NCI-H1105 (cell line): ENCODE measurements at places on chromosomes 1 and 21.
A peak's percentile ranks its signal among the peaks of the same experiment; 100 is the strongest.

- no peak for DNase-seq
Measured at GRCh38 chr21:36694031-36694515, 4.8 kb upstream of the SIM2 start.

- no peak for DNase-seq
Measured at GRCh38 chr1:150972417-150972940, 2.2 kb downstream of the CERS2 start.

- no peak for DNase-seq
Measured at GRCh38 chr1:116492358-116492811, 78.4 kb downstream of the CD58 start.

DNA sequence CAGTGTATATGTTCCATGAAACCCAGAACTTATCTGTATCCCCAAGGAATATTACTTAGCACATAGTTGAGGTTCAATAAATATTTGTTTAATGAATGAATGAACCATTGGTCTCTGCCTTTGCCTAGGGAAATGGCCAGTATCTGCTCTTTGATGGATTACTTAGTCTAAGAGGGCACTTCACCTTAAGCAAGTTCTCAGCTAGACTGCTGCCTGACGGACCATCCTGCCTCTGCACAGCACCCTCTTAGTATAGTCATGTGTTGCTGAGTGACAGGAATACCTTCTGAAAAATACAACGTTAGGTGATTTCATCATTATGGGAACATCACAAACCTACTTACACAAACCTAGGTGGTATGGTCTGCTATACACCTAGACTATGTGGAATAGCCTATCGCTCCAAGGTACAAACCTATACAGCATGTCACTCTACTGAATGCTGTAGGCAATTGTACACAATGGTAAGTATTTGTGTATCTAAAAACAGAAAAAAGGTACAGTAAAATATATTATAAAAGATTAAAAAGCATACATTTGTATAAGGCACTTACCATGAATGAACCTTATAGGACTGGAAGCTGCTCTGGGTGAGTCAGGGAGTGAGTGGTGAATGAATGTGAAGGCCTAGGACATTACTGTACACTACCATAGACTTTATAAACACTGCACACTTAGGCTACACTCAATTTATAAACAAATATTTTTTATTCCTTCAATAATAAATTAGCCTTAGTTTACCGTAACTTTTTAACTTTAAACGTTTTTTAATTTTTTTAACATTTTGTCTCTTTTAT is 83.7 kb upstream of the LRRC8D start:
- no peak for DNase-seq

DNA sequence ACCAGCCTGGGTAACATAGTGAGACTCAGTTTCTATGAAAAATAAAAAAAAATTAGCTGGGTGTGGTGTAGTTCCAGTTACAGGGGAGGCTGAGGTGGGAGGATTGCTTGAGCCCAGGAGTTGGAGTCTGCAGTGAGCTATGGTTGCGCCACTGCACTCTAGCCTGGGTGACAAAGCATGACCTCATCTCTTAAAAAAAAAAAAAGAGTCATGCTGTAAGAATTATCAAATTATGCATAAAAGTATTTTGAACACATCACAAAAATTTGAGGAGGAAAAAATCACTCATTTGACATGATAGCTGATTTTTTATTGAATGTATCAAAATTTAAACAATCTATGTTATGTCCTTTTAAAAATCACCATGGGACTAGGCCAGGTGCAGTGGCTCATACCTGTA is 17.8 kb downstream of the CCDC30 start:
- DNase-seq, result no peak

GRCh38 chr1:46008585-46008984 is 123.8 kb downstream of the PIK3R3 start:
- DNase-seq, result no peak

DNA sequence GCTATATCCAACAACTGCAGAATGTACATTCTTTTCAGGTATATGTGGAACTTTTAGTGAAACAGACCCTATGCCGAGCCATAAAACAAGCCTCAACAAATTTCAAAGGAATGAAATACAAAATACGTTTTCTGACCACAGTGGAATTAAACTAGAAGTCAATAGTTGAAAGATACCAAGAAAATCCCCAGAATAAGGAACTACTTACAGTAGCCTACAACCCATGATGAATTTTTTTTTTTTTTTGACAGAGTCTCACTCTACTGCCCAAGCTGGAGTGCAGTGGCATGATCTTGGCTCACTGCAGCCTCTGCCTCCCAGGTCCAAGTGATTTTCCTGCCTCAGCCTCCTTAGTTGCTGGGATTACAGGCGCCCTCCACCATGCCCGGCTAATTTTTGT is 83.4 kb downstream of the RUNX3 start:
- DNase-seq, result no peak

DNA sequence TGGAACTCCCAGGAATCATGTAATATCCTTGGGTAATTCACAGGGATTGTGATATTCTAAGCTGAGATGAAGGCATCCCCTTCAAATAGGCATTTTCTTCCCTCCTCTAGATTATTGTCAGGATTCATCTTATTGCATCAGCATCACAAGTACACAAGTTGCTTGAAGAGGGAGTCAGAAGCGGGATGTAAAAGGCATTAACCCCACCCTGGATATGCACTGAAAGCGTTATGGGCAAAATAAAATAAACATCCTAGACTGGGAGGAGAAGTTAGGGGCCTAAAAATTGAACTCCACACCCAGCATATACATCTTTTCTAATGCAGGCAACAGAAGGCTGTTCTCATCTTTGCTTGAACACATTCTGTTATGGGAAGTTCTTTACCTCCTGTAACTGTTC is 381.2 kb downstream of the SETD4 start:
- DNase-seq, result no peak

GRCh38 chr1:92310185-92310597 is 11.3 kb downstream of the RPAP2 start:
- peak; percentile 33 for DNase-seq

DNA sequence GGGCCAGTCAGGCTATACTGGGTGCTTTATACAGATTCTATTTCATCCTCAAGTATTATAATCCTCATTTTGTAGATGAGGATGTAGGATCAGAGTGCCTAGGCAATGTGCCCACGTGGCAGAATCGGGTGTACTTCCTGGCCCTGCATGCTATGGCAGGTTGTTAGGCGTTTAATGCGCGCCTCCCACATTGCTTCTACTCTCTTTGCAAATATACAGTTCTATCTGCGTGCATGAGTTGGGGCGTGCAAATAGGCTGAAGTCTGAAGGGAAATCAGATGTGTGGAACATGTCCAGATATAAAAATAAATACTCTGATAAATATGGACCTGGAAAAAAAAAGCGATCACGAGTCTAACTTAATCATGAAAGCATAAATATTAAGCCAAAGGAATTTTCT is 194.7 kb upstream of the FMN2 start:
- no peak for DNase-seq

DNA sequence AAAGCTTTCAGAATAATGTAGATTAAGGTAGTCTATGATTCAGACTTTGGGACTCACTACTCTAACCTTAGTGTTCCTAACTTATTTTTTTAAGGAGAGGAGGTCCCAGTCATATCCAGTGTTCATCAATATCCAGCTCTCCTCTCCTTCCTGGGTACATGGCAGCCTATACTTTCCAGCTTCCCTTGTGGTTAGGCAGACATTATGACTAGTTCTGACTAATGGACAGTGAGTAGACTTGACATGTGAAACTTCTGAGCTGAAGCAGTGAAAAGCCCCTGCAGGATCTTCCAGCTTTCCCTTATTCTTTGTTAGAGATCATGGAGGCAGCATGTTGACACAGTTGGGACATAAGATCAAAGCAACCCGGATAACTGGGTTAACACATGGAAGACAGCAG is 144.2 kb downstream of the PTPRU start:
- no peak for DNase-seq

GRCh38 chr1:27418326-27419185 is 26.1 kb downstream of the GPR3 start:
- no peak for DNase-seq

GRCh38 chr1:161719325-161719611 is 2.1 kb upstream of the FCRLB start:
- DNase-seq, result no peak

DNA sequence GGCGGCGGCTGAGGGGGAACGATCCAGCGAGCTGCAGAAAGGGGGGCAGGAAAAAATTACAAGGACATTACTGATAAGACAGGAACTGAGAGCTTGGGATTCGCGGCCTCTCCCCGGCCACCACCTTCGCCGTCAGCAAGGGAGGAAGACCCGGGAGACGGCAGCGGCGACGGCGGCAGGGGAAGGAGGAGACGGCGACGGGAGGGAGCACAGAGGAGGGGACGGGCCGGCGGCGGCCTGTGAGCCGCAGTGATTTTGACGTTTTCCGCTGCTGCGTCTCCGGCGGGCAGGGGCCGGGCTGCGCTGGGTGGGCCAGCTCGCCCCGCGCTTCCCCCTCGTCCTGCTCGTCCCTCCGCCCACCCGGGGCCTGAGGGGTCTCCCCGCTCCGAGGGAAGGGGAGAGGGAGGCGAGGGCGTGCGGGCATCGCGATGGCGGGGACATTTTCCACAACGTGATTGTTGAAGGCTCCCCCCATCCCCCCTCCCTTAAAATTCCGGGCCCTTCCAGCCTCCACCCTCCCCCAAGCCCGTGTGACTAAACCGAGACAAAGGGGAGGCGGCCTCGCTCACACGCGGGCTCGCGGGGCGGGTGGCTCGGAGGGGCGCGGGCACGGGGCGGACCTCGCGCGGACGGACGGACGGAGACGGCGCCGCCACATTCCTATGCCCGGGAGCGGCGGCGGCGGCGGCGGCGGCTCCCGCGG is 407 bp downstream of the CAMSAP2 start:
- peak; percentile 74 for DNase-seq

DNA sequence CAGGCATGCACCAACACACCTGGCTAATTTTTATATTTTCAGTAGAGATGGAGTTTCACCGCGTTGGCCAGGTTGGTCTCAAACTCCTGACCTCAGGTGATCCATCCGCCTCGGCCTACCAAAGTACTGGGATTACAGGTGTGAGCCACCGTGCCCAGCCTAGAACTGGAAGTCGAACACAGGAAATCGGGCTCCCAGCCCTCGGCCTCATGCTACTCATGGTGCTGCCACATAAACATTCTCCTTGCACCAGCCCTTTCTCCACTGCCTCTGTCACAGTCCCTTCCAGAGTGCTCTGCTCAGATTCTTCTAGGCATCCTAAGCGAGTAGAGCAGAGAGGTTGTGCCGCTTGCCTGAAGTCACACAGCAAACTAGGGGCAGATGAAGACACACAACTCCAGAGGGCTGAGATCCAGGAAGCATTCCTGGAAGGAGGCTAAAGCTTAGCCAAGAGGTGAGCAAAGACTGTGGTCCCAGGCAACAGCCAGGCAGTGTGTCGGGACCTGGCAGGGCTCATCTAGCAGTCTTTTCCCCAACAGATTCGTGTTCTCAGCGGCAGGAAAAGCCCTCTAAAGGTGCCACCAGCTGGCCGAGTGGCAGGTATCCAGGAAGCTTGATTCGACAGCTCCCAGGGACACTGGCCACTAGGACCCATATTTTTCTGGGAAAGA is 29.6 kb upstream of the NPPB start:
- no peak for DNase-seq

DNA sequence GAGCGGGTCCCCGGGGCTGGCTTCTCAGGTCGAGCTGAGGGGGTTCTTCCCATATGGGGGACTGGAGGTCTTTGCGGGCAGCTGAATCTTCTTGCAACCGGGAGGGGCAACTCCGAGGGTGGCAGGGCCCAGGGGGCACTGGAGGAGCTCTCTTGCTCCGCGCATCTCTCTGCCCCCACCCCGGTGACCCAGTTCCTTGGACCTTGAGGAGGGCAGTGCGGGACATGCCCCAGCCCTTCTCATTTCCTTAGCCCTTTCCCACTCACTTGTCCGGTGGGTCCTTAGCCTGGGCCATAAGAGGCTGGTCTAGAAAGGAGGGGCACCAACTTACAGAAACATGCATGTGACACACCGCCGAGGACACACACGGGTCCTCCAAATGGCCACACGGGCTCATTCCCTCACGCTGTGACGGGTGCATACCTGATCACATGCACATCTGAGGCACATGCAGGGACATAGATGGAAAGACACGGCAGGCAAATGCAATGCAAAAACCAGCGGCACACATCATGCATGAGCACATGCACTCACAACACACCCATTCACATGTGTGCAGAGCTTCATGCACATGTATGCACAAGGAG is 630 bp downstream of the HPCA start:
- DNase-seq, result no peak

DNA sequence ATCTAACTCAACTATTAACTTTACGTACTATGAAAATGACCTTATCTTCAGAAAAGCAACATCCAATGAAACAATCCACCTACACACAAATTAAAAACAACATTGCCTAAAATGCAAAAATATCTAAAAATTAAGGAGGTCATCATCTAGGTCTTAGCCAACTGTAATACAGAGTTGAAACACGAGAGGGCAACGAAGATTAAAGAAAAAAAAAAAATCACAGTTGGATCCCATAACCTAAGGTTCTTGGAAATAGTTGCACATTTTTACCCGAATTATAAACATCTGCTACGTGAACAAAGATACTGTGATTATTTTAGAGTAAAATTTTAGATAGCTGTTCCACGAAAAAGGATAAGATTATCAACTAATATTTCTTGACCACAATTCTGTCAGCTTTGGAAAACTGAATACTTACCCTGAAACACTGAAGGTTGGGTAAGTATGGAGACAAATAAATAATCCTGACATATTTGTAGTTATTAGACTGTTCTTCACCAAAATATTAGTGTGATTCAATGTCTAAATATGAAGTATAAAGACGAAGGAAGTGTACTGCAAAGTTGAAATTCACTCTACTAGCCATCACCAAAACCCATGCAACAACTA is 88.0 kb upstream of the AK4 start:
- DNase-seq, result no peak

GRCh38 chr1:222167111-222167510 is 380.8 kb downstream of the HHIPL2 start:
- DNase-seq, result no peak

- DNase-seq, result no peak
Measured at GRCh38 chr1:33219886-33220661, 36.2 kb upstream of the ZNF362 start.

- DNase-seq, result no peak
Measured at GRCh38 chr1:202165267-202165941, 5.0 kb upstream of the PTPN7 start.

DNA sequence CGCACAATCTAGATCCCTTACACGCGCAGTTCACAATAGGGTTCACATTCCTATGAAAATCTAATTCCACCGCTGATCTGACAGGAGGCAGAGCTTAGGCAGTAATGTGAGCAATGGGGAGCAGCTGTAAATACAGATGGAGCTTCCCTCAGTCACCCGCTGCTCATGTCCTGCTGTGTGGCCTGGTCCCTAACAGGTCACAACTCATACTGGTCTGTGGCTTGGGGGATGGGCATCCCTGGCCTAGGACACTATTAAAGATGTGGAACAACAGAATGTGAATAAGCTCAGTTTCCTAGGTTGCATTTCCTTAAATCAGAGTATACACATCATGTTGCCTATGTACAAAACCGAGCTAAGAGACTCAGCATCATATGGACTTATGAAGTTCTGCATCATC is 16.2 kb downstream of the IFI44 start:
- no peak for DNase-seq

- DNase-seq, result no peak
Measured at GRCh38 chr1:28032281-28032680, 56.1 kb downstream of the EYA3 start.
